Stimulated activated CD8-positive, alpha-beta memory T cell treated with anti-CD3 and anti-CD28 coated beads, Interleukin-7, amount 100 ng/mL, for 1 hour (primary cell): ENCODE measurements at places on chromosomes 3 and 15.

DNA sequence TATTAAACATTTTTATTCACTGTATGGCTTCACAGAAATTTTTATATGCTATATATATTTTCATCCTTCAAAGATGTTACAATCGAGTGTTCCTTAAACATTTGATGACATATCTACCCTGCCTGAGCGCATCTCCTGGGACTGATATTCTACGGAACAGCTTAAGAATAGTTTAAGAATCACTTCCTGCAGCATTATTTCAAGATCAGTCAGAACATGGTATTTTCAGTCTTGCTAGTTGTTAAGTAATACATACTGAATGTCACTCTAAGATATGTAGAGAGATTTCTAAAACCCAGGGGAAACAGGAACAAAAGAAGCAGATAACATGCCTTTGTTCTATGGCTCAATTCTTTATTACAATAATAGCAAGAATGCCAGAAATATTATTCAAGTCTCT, 8.7 kb downstream of the COL8A1 start:
- no peak for DNase-seq

DNA sequence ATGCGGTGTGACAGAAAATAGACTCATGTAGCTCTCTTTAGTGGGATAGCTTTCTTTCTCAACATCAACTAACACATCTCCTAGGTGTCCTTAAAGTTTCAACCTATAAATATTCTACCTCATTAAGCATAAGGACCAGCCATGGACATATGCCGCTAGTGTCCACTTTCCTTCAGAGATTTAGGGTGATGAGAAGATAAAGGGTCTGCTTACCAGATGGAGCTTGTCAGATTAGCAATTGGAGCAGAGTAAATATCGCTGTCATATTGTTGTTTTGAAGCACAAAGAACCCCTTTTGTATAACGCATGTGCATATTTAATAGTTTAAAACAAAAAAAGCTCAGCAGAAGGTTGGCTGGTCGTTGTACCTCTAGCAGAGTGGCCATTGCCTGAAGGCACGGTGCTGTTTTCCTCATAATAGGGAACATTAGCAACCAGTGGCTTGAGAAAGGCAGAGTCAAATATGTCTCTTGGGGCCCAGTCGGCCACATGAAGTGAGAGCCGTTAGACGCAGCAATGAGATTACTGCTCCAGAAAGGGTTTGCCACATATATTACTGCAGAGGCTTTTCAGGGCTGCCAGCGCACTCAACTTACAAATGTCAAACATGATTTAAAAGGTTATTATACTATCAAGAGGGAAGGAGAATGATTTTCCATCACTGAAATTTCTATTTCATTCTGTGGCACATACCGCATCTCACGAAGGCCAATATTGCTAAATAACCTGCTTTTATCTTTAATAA, 264.2 kb downstream of the ROBO2 start:
- no peak for DNase-seq

DNA sequence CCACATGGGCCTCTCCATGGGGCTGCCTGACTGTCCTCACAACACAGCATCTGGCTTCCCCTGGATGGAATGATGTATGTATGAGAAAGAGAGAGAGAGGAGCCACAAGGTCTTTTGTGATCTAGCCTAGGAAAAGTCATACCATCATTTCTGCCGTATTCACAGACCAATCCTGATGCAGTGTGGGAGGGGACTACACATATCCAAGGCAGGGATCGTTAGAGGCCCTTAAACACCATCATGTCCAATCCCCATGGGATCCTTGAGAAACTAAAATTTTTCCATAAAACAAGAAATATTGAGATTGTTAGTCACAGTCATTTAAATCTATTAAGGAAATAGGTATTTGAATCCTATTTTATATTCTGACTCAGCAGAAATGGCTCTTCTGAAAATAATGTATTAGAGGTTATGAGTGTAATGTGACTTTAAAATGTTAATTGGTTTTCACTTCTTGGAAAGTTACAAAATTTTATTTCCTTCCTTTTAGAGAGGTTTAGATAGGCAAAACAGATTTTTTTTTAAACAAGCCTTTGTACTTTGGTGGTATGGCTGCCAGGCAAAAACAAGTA, 65.1 kb upstream of the TSC22D2 start:
- DNase-seq = no peak

DNA sequence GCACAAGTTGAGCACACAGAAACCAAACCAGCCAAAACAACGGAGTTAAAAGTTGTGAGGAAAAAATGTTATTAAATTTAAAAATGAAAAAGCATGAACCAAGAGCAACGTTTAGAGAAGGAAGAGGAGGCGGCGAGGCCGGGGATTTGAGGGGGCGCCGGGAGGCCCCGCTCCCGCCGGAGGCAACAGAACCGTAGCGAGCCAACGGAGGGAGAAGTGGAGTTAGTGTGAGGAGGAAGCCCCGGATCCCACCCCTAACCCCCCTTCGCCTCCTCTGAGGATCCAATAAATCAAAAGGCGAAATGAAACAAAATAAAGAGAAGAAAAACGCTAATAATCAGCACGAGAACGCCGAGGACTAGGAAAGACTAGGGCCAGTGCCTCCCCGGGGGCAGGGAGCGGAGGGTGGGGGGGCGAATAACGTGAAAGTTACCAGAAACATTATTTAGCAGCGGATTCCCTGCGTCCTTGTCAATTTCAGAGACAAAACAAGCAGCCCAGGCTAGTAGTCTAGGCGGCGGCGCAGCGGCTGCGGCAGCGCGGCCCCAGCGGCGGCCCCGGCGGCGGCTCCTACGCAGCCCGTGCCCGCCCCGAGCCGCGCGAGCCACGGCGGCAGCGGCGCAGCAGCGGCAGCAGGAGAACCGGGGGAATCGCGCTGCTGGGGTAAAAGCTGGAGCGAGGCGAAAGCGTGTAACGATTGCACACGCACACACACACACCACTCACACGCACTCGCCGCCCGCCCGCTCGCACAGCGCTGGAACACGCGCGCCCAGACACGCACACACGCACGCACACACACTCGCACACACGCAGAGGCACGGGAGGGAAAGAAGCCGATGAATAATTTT, 1.7 kb downstream of the MEIS2 start:
- DNase-seq = no peak

GRCh38 chr3:197450308-197450707, 105.5 kb downstream of the BDH1 start:
- no peak for DNase-seq

DNA sequence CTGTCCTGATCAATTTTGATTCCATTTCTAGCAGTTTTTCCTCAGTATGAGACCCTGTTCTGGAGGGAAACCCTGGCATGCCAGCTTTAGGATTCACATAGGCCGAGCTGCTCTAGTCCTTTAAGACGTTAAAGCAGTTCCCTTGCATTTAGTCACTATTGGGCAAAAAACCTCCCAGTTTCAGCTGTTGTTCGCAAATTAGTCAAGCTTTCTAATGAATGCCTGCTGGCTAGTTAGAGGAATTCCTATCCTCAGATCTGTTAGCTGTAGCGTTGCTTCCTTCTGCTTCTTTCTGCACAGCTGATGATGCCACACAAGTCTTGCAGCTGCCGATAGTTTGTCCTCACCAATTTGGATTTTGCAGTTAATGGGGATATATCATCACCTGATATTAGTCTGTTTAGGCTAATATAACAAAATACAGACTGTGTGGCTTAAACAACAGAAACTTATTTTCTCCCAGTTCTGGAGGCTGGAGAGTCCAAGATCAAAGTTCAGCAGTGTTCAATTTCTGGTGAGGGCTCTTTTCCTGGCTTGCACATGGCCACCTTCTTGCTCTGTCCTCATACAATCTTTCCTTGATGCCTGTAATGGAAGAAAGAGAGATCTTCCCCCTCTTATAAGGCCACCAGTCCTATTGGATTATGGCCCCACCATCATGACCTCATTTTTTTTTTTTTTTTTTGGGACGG, 7.5 kb upstream of the UBL7 start:
- DNase-seq = no peak

DNA sequence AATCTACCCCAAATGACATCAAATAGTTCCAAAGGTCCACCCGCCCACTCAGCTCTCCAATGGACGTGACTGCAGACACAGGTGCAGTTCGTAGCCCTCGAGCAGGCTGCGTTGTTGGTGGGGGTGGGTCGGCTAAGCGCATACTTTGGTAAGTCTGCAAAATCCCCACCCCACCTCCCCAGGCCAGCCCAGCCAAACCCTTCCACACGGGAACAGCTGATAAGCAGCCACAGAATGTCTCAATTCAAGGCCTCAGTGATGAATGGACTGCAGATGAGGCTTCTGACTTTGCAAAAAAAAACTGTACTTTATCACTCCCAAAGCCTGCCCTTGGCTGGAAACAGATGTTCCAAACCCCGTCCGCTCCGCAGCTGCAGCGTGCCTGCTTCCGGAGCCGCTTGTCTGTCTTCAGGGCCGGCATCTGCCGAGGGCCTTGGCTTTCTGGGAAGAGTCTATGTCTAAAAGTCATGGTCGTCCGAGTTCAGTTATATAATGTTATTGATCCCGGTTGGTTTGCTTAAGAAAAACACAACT, 38.2 kb downstream of the PCSK6 start:
- DNase-seq = no peak

DNA sequence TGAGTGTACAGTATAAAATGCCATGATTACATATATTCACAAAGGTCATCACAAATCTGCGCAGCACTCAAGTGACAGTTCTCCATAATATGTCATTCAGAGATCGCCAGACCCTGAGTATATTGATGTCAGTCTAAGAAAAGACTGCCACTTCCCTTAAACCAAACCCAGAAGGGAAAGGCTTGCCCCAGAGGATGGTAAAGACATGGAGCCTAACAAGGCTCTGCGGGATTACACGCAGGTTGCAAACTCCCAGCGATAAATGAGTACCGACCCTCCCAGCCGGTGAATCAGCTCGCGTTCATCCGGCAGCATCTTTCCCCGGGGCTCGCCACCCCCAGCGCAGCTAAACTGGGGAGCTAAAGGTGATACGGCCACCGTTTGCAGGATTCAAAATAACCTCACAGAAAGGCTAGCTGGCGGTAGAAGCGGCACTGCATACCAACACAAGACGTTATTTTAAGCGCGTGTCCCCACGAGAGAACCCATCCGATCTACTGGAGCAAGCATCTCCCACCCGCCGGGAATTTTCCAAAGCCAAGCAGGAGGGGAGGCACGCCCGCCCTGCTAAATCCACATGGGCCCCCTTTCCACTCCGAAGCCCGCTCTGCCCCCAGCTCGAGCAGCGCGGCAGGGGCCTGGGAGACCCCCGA, 643 bp downstream of the MYO5A start:
- DNase-seq = no peak
